Testis (tissue), 5 donors: ENCODE measurements at places on chromosomes 3 and 15.

DNA sequence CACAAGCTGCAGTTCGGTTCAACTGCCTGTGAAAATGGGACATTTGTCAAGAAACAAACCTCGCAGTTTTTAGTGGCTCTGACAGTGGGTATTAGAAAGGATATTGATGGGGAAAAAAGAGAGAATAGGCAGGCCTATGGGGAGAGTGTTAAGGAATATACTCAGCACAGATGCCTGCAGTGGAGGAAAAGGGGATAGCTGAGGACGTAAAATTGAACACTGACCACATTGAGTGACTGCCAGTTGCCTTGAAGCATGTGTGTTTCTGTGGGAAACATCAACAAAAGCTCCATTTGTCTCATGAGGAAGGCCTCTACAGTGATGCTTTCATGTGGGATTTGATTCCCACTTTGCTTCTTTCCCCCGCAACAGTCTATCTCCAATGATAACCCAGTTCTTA, 1042.1 kb downstream of the TUSC7 start:
- no peak for DNase-seq

DNA sequence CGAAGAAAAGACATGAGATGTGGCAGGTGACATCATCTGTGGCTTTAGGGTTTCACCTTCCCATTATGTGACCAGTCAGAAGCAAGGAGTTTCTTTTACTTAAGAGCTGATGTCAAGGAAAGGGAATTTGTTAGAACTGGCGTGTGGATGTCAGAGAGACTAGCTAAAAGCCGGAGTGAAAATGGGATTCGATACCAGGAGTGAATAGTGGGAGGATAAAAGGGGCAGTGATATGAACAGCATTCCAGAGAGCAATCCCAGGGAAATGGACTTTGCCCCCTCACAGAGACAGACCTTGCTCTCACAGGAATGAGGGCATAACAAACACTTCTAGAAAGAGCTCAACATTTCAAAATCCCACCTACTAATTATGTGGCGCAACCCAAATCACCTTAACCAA, 5.9 kb upstream of the FMN1 start:
- DNase-seq, result no peak

- DNase-seq, result no peak
These were observed 849 bp downstream of the RRP9 start for GRCh38 chr3:51940648-51941462.

- no peak for DNase-seq
These were observed 83.7 kb upstream of the OXTR start for GRCh38 chr3:8853081-8853480.

GRCh38 chr3:148551767-148552260, 145.9 kb upstream of the AGTR1 start:
- no peak for DNase-seq
